ENCODE measurements at places on chromosomes 1 and 21.
A peak's percentile ranks its signal among the peaks of the same experiment; 100 is the strongest.

- DNase-seq, result no peak
Observed at GRCh38 chr1:206006946-206007345, 3.8 kb upstream of the RAB7B start.

- DNase-seq, result no peak
Observed at GRCh38 chr1:200640963-200641401, 20.4 kb upstream of the KIF14 start.

DNA sequence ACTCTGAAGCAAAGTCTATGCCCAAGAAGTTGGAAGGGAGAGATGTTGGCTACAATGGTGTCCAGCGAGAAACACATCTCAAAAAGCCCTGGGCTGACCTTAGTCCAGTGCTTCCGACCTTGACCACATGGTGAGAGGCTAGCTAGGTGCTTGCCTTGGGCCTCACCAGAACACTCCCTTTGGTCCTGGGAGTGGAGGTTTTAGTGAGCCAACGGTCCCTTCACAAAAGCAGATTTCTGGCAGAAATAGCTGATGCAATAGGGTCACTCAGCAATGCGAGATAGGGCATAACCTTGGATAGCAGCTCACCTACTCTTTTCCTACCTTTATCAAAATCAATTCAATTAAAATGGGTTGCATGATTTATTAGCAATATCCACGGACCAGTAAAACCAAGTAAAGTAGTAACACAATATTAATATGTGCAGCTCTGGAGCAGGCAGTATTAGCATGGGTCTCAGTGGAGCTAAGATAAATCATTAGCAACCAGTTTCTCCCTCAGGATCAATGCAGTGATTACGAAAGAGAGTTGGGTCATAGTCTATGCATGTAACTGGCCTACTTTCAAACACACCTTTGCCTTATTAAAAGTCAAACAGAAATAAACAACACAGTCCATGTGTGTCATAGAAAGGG is 1.9 kb downstream of the SLC30A10 start:
- no peak for DNase-seq

DNA sequence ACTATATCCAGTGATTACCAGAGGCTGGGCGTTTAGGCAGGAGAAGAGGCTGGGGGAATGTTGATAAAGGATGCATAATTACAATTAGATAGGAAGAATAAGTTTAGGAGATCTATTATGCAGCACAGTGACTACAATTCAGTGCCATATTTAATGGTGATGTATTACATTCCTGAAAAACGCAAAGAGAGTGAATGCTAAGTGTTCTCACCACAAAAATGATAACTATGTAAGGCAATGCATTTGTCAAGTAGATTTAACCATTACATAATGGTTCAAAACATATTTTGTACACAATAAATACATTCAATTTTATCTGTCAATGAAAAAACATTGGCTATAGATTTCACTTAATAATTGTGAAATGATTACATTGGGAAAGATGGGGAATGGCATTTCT is 548.9 kb downstream of the NUF2 start:
- no peak for DNase-seq

GRCh38 chr1:41456847-41457540 is 27.5 kb downstream of the EDN2 start:
- no peak for DNase-seq

GRCh38 chr1:154574716-154575115 is 7.1 kb downstream of the CHRNB2 start:
- no peak for DNase-seq

DNA sequence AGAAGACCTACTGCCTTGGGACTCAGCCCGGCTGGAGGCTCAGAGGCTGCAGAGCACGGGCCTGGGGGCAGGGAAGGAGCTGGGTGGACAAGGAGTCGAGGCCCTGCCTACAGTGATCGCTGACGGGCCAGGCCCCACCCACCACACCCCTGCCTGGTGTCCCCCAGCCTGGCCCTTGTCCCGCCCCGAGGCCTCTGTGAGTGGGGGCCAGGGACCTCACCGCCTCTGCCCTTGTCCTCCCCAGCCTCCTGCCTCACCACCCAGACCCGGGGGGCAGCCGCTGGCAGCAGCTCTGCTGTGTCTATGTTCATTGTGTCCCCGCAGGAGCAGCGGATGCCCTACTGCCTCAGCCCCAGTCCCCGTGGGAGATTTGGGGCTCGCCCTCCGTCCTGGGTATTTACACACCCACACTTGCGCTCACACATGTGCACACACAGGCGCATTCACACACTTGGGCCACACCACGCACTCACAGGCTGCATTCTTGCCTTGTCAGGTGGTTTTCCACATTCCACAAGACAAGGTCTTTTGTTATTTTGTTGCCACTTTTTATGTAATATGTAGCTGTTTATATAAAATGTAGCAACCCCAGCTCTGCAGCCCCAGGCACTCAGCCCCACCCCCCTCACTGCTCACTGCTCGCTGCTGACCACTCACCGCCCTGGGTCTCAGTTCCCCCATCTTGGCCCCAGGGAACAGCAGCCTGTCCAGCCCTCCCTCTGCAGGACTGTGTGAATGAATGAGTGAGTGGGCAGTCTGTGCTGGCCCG is 7.3 kb downstream of the PFKL start:
- DNase-seq, result no peak

GRCh38 chr1:43445606-43446387 is 7.9 kb downstream of the HYI start:
- no peak for DNase-seq

DNA sequence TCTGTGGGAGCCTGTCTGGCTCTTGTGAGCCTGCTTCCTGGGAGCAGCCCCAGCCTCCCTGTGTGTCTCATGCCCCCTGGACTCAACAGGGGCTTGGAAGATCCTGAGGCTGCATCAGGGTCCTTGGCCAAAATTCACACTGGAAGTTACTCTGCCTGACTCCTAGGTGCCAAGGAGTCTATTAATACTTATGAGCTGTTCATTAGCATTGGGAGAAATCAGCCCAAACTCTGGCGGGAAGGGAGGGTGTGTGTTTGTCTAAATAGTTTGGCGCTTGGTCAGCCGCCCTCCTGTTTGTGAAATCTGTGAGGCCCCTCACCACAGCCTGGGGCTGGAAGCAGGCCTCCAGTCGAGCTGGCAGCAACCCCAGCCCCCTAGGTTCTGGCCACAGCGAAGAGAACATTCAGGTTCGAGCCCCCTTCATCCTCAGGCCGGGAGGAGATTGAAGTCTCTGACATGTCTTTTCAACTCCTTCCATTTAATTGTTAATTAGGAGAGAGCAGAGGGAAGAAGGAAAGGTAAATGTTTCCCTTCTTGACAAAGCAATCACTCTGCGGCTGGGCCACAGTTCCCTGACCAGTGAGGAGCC is 82.1 kb upstream of the F3 start:
- DNase-seq, result no peak

- no peak for DNase-seq
Observed at GRCh38 chr1:50978852-50979781, 9.1 kb downstream of the CDKN2C start.

- DNase-seq, result no peak
Observed at GRCh38 chr1:200409203-200409760, 554 bp downstream of the ZNF281 start.

- DNase-seq, result peak; percentile 28
Observed at GRCh38 chr1:78688697-78689096, 39.1 kb downstream of the IFI44 start.

DNA sequence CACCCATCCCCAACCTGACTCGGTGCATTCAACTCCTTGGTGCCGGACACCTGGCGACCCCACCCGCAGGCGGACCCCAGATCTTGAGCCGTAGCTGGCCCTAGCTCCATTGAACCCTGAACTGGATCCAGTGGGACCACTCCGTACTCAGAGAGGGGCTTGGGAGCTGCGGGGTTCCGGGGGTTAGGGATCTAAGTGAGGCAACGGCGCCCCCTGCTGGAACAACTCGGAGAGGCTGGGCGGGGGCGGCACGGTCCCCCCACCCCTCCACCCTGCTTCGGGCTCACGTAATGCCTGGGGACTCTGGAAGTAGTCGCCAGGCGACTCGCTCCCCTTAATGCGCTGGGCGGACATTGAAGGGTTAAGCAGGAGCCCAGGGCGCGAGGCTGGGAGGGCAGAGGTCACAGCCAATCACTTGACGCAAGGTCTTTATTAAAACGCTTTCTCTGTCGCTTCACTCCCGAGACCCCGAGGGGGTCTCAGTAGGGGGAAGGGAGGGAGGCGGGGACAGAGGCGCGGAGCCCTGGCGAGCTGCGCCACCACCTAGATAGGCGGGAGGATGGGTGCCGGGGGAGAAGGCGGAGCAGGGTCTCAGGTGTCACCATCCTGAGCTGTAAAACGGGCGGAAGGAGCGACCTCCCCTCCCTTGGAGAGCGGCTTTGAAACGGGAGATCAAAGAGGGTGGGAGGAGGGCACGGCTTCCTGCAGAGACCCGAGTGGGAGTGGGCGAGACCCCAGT is 704 bp upstream of the CRABP2 start:
- DNase-seq, result no peak

DNA sequence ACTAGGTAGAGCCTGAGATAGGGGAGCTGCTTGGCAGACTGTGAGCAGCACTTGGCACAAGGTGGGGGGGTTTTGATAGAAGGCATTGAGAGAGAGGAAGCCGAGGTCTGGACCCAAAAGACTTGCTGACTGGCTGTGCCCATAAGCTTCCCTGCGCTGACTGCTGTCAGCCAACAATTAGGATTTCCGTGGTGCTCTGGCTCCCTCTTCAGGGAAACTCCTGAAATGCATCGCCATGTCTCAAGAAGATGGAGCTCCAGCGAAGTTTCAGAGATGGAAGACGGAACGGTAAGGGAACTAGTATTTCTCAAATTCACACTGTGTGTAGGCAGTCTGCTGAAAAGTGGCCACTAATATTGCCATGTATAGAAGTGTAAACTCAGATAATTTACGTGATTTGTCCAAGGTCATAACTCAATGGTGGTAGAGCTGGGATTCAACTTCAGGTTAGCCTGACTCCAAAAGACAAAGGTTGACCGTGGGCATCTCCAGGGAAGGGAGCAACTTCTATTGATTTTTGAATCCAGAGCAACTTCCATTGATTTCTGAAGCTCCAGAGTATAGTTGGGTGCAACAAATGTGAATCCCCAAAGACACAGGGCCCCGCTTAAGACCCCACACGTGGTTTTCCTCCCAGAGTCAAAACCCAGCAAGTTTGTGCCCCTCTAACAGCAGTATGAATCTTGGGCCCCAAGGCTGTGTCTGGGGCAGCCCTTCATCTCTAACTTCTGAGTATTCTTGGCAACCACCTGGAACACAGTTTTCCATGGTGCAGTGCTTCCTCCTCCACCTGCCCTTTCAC is 44.5 kb upstream of the CRNN start:
- DNase-seq, result peak; percentile 35

GRCh38 chr1:10143961-10144485 is 66.3 kb upstream of the KIF1B start:
- DNase-seq, result no peak

DNA sequence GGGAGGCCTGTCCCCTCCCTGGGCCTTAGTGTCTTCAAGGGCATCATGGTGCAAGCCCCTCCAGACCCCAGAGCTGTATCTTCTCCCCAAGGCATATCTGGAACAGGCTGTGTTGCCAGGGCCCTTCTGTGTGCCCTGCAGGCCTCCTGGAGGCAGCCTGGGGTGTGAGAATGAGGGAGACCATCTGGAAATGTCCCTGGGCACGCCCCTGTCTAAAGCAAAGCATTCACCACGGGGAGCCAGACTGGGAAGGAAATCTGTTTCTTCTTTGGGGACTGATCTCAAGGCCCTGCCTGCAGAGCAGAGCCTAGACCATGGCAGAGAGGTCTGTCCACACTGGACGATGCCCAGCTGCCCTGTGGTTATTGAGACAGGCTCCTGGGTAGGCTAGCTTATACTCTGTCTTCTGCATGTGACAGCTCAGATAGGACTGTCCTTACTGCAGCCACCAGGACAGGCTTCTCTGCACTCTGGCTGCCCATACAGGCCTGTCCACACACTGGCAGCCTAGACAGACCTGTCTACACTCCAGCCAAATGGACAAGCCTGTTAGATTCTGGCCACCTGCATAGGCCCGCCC is 24.6 kb downstream of the PODN start:
- DNase-seq, result no peak

GRCh38 chr1:202186327-202186726 is 7.3 kb upstream of the LGR6 start:
- no peak for DNase-seq

All from non-pigmented ciliary epithelial cell (primary cell).